ENCODE measurements at places on chromosomes 3 and 15.

DNA sequence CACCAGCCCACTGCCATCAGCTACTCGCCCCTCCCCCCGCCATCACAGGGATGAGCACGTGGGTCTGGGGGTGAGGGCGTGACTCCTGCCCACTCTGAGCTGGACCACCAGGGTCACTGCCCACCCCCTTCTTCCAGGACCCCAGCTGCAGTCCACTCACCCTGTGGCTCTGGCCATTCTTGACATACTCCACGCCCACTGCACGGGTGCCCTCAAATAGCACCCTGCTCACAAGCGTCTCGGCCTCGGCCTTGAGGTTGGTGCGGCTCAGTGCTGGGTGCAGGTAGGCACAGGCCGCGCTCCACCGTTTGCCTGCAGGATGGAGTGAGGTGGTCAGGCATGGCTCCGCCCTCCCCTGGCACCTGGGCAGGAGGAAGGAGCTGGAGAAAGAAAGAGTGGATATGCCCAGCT lies 23.9 kb downstream of the CHDH start:
- DNase-seq, result no peak

- DNase-seq, result no peak
These were observed 54.1 kb upstream of the IGF2BP2 start for GRCh38 chr3:185878920-185879319.

GRCh38 chr15:77578641-77579372 lies 53.9 kb downstream of the LINGO1 start:
- no peak for DNase-seq

GRCh38 chr3:179321668-179322285 lies 1.1 kb upstream of the ZNF639 start:
- no peak for DNase-seq

DNA sequence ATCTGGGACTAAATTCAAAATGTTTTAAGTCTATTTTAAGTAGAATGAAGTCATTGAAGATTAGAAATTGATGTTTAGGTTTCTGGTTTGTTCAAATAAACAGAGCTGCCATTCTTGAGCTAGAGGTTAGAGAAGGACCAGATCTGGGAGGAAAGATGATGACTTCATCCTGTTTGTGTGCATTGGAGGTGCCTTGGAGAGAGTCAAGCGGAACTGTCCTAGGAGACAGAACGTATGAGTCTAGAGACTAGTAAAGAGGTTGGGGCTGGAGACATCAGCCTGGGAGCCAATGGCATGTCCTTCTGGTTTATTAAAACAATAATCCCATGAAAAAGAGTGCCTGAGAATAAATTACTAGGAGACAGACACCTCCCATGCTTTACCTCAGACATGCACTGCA lies 303.4 kb downstream of the KBTBD8 start:
- no peak for DNase-seq

DNA sequence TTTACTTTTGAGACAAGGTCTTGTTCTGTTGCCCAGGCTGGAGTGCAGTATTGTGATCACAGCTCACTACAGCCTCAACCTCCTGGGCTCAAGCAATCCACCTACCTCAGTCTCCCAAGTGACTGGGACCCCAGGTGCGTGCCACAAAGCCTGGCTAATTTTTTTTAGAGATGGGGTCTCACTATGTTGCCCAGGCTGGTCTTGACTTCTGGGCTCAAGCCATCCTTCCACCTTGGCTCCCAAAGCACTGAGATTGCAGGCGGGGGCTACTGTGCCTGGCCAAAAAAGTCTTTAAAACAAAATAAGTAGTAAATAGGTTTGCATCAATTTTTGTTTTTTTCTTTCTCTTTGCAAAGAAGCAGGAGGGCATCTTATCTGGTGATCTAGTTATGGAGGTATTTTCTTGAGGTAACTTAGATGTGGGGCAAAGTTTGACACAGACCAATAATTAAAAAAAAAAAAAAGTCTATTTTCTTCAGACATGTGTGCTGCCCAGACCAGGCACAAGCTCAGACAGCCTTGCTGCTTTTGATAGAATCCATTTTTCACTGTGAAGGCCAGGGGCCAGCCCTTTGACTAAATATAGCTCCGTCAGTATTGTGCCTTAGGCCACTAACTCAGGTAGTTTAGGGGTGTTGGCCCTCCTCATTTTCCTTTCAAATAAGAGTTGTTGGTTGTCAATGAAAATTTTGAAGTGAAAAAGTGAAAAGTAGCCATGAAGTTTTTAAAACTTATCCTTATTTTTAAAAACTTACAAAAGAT lies 2.5 kb downstream of the ARL6IP5 start:
- no peak for DNase-seq

- no peak for DNase-seq
These were observed 207.6 kb upstream of the STAC start for GRCh38 chr3:36172699-36173098.

DNA sequence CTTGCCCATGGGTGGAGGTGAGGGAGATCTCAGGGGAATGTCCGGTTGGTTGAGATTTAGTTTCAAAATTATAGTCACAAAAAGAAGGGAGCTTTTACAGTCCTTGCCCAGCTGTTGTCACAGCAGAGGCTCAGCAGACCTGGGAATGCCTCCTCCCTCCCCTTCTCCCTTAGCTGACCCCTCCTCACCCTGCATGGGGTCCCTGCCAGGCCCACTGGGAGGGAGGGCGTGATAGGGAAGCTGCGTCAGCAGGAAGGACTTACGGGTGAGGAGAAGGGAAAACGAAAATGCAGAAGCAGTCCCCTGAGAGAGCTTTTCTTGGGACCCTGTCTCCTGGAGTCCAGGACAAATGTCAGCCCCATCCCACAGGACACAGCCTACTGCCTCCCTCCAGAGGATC lies 18.9 kb downstream of the SCN5A start:
- no peak for DNase-seq

DNA sequence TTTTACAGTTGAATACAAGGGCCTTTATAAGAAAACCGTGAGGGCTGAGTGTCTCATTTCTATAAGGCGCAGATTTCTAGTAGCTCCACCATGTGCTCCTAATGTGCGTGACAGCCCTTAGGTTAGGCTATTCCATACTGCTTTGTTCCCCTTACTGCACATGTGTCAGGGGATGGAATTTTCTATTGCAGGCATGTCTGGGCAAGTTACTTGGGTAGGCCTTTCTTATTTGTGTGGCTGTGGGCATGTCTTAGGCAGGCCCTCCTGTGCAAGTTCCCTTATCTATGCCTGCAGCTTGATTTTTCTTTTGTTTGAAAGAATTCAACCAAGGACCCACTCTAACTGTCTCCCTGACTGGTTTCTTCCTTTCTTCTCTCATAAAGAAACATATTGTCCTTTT lies 434.2 kb upstream of the CNTN3 start:
- DNase-seq, result no peak

- DNase-seq, result no peak
These were observed 150.7 kb downstream of the FNDC3B start for GRCh38 chr3:172189987-172190603.

- no peak for DNase-seq
These were observed at the start of gene CLDN16 for GRCh38 chr3:190387578-190388213. Gene CLDN16, plus strand, starts transcription at chr3:190388163. Its CDS starts 167 bp downstream, at chr3:190388330.

All from mesothelial cell of epicardium (in vitro differentiated cells).